ENCODE measurements at places on chromosomes 5 and 9.
A peak's percentile ranks its signal among the peaks of the same experiment; 100 is the strongest.

GRCh38 chr9:120692901-120693699 lies 21.2 kb downstream of the MEGF9 start:
- DNase-seq: no peak

- DNase-seq: no peak
These were observed 305.8 kb downstream of the TRIM32 start for GRCh38 chr9:116992865-116993264.

DNA sequence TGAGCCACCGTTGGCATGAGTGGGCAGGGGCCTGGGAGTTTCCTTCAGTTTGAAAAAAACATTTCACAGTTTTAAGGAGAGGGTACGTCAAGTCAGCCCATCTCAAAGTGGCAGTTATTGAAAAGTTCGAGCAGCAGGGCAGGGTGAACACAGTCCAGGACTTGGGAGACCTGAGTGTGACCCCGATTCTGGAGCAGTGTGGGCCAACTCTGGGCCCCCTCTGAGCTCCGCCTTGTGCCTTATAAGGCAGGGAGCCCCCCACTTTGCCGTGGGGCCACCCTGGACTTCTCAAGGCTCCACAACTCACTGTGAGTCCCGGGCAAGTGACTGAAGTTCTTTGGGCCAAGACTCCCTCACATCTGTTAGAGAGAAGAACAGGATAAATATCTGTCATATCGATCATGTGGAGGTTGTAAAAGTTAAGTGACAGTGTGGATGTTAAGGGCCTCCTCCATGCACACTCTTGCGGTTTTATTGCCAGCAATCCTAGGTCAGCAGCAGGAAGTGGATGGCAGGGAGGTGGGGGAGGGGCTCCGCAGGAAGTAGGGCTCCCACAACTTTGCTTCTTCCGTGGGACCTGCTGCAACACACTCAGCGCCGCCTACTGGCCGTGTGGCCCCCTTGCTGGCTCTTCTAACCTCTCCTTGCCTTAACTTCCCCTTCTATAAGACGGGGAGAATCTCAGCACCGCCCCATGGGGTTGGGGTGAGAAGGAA lies 38.4 kb downstream of the HRH2 start:
- peak; percentile 54 for DNase-seq

- DNase-seq: no peak
These were observed 28.2 kb downstream of the DCAF12 start for GRCh38 chr9:34098307-34098706.

GRCh38 chr5:136749016-136749415 lies 383.7 kb upstream of the TRPC7 start:
- no peak for DNase-seq

DNA sequence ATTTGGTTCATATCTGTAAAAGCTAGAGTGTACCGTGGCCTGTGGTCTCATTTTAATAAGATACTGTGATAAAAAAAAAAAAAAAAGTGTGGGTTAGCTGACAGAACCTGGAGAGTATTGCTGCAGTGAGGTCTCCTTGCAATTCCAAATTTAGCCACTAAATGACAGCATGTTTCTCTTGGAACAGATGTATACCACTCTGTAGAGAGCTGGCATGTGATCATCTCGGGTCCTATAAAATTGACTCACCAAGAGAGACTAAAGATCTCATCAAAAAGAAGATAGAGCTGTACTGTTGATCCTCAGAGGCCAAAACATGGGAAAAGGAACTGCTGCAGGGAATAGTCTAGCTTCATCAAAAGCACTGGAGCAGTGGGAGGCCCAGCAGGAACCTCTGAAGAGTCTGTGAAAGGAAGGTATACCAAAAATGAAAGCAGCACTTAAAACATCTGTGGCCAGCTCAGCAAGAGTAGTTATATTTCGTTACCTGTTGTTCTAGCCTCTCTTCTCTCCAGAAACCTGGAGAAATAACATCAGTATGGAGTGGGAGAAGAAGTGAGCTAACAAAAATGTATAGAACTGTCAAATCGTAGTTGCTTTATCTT lies 826.8 kb downstream of the EFNA5 start:
- no peak for DNase-seq

GRCh38 chr5:26148569-26149107 lies 889.7 kb downstream of the CDH9 start:
- DNase-seq: no peak

- DNase-seq: no peak
These were observed 6.6 kb downstream of the FAM193B start for GRCh38 chr5:177547736-177548135.

- DNase-seq: no peak
These were observed 45.7 kb upstream of the SLCO4C1 start for GRCh38 chr5:102341681-102342288.

DNA sequence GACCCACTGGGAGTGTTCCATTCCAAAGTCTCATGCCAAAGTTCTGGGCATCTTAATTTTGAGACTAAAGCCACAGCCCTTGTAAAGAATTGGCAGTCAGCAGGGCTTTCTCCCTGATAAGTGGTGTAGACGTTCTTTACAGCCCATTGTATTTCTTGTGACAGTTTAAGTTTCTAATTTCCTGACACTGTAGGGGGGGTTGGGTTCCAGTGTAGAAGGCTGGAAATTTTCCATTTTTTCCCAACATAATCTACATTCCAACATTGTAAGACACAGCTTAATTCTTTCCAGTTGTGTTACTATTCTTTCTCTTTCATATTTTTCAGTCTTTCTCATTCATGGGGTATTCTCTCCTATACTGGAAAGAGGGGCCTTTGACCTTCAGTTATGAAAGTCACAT lies 121.1 kb downstream of the FBXL7 start:
- DNase-seq: no peak

- no peak for DNase-seq
These were observed 114.1 kb downstream of the SYK start for GRCh38 chr9:90915693-90916092.

- DNase-seq: no peak
These were observed 318.3 kb upstream of the ITGA1 start for GRCh38 chr5:52469420-52469819.

DNA sequence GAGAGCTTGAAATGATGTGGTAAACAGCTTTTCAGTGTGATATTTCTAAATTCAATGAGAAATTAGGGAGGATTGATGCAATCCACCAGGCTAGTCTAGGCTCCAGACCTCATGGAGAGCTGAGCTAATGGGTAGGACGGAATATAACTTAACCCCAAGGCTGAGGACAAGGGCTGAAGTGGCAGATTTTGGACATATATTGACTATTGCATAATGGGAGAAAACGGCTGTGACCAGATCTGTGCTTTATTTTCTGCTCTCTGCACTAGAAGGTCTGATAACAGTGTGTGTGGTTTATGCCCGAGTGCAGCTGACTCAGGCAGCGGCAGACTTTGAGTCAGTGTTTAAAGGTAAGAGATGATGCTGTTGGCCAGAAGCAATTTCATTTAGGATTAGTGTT lies 70.6 kb downstream of the ACTBL2 start:
- no peak for DNase-seq

DNA sequence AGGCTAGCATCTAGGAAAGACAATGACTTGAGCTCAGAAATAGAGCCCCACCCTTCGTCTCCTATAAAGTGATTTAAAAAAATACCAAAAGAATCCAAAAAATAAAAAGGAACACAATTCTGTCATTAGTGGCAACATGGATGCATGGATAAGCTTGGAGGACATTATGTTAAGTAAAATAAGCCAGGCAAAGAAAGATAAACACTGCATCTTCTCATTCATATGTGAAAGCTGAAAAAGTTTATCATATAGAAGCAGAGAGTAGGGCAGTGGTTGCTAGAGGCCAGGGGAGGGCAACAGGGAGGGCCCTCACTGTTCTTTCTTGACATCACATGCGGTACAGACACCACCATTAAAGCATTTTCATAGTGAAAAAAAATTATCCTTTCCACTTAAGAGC lies 220.9 kb upstream of the TRPC7 start:
- no peak for DNase-seq

GRCh38 chr5:81971111-81971711 lies 612 bp upstream of the ATG10 start:
- DNase-seq: no peak

GRCh38 chr9:102642651-102643050 lies 352.5 kb upstream of the CYLC2 start:
- DNase-seq: no peak

Data from activated effector memory CD4-positive, alpha-beta T cell treated with Interleukin-2 at 50 U/mL for 16 hours (primary cell).